ENCODE measurements at places on chromosomes 6 and 20.

DNA sequence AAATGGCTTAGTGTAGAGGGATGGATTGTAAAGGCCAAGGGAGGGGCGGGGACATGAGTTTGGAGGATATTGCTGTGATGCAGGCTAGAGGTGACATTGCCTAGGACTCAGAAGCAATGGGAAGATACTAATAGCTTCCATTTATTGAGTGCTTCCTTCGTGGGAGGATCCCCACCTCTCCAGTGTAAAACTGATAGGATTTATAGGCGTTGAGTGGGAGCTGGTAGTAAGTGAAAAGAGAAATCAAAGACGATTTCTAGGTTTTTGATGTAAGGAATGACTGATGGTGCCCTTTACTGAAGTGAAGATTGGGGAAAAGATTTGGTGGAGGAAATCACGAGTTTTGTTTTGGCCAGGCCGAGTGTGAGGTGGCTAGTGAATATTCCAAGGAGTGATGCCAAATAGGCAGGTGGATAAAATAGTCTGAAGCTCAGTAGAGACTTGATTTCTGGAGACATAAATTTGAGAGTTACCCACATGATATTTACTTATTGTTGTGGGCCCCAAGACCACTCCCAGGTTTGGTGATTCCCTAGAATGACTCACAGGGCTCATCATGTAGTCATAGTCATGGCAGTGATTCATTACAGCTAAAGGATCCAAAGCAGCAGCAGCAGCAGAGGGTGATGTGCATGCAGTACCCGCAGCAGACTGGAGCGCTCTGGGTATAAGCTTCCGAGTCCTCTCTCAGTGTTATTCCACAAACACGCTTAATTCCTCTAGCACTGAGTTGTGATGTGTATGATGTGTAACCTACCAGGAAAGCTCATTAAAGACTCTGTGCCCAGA lies 10.2 kb downstream of the RPRD1B start:
- H3K27ac ChIP-seq = no peak overlapping the region
- H3K36me3 ChIP-seq = no peaks in the 10 kb centered on the region
- no peak for DNase-seq
- H3K27me3 ChIP-seq = no peaks in the 10 kb centered on the region
- peaks cover 3% of the 10 kb centered on the region for H3K4me1 ChIP-seq

GRCh38 chr6:119891644-119892043 lies 542.1 kb upstream of the MAN1A1 start:
- H3K4me1 ChIP-seq = no peaks in the 10 kb centered on the region
- DNase-seq = no peak
- no peaks in the 10 kb centered on the region for H3K36me3 ChIP-seq
- H3K27ac ChIP-seq = no peak overlapping the region
- H3K27me3 ChIP-seq = no peaks in the 10 kb centered on the region

GRCh38 chr6:22146931-22147701 lies 149.7 kb downstream of the PRL start:
- peaks cover 8% of the 10 kb centered on the region for H3K4me1 ChIP-seq
- DNase-seq = no peak
- no peaks in the 10 kb centered on the region for H3K36me3 ChIP-seq
- H3K4me3 ChIP-seq = no peak overlapping the region
- no peak overlapping the region for H3K27ac ChIP-seq

GRCh38 chr6:131231103-131231502 lies 95.8 kb downstream of the AKAP7 start:
- H3K4me3 ChIP-seq = no peak overlapping the region
- no peaks in the 10 kb centered on the region for H3K36me3 ChIP-seq
- H3K27me3 ChIP-seq = no peaks in the 10 kb centered on the region
- no peaks in the 10 kb centered on the region for H3K4me1 ChIP-seq
- DNase-seq = no peak

GRCh38 chr6:125392682-125393081 lies 90.9 kb upstream of the HDDC2 start:
- no peak overlapping the region for H3K4me3 ChIP-seq
- no peaks in the 10 kb centered on the region for H3K36me3 ChIP-seq
- no peak for DNase-seq
- H3K27me3 ChIP-seq = no peaks in the 10 kb centered on the region

- H3K4me1 ChIP-seq = no peaks in the 10 kb centered on the region
- H3K36me3 ChIP-seq = no peaks in the 10 kb centered on the region
- H3K27me3 ChIP-seq = no peaks in the 10 kb centered on the region
- DNase-seq = no peak
These were observed 97.9 kb upstream of the MTHFD1L start for GRCh38 chr6:150767571-150768018.

- H3K27me3 ChIP-seq = no peaks in the 10 kb centered on the region
- H3K27ac ChIP-seq = no peak overlapping the region
- H3K4me3 ChIP-seq = no peak overlapping the region
- no peaks in the 10 kb centered on the region for H3K36me3 ChIP-seq
- H3K4me1 ChIP-seq = no peaks in the 10 kb centered on the region
These were observed 85.0 kb downstream of the DOK5 start for GRCh38 chr20:54560357-54560756.

DNA sequence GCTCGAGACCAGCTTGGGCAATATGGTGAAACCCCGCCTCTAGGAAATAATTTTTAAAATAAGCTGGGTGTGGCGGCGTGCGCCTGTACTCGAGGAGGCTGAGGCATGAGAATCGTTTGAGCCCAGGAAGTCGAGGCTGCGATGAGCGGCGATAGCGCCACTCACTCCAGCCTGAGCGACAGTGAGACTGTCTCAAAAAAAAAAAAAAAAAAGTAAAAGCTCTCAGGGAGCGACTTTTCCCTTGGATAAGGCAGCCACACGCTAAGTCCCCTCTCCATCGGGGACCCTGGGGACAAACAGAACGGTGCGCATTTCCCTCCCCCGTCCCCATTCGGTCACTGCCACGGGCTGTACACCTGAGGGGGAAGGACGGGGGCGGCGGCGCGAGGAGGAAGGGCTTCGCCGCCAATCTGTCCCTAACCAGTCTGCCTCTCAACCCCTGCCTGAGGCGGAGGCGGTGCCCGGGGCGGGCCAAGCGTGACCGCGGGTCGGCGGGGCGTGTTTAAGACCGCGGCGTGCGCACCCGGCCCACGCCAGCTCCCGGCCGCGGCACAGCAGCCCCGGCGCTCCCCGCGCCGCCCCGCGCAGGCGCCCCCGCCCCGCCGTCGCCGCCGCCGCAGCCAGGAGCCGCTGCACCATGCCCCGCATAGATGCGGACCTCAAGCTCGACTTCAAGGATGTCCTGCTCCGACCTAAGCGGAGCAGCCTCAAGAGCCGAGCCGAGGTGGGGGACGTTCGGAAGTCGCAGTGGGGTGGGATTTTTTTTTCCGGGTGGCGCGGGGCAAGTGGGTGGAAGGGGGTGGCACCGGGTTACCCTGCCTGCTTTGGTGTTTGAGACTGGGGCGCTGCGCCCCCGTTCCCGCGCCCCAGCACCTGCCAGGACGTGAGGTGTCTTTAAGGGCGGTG lies at the start of gene GMPR:
GMPR (plus strand) TSS at position 531 of the 906 bp plus-strand sequence; CDS start at position 638, 107 bp downstream.
- H3K4me3 ChIP-seq = peak within 1 kb of the TSS; percentile 55
- H3K4me1 ChIP-seq = no peaks in the 10 kb centered on the region
- no peak within 1 kb of the TSS for H3K27ac ChIP-seq
- H3K36me3 ChIP-seq = no peaks in the 10 kb centered on the region
- H3K27me3 ChIP-seq = peaks cover 20% of the 10 kb centered on the region
- no peak for DNase-seq

DNA sequence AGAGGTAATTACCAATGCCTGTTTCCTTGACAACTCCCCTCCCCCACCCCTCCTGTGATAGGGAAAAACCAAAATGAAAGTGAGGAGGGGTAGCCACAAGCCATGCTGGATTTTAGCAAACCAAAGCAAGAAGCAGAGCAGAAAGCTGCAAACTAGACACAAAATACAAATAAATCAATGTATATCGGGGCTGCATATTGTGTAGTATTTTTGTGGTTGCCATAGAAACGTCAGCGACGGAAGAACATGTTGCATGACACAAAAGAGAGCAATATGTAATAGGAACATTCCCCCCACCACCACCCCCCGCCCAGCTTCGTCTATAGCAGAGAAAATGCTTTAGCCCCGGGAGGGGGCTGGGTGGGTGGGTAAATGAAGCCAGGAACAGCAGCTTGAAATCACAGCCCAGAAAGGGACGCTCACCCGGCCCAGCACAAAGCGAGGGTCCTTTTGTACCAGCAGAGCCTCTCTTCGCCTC lies 548 bp downstream of the AGPAT4 start:
- no peaks in the 10 kb centered on the region for H3K27me3 ChIP-seq
- DNase-seq = no peak
- no peak overlapping the region for H3K27ac ChIP-seq

DNA sequence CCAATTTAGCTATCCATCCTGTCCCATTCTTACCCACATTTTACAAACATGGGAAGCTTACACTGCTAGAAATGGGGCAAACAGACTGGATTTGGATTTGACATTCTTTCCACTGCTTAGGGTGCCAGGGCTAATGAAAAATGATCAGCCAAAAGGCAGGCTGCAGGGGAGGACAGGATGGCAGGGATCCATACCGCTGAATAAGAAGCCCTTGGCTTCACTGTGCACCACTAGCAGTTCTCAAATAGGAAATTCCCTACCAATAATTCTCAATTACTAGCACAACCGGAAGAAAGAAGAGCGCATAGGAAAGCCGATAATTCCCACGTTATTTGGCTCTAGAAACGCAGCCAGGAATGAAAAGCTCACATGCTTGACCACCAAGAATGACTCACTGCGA lies 73.1 kb downstream of the NDUFAF5 start:
- H3K36me3 ChIP-seq = no peaks in the 10 kb centered on the region
- DNase-seq = no peak
- H3K4me3 ChIP-seq = no peak overlapping the region
- no peaks in the 10 kb centered on the region for H3K27me3 ChIP-seq
- H3K27ac ChIP-seq = no peak overlapping the region

DNA sequence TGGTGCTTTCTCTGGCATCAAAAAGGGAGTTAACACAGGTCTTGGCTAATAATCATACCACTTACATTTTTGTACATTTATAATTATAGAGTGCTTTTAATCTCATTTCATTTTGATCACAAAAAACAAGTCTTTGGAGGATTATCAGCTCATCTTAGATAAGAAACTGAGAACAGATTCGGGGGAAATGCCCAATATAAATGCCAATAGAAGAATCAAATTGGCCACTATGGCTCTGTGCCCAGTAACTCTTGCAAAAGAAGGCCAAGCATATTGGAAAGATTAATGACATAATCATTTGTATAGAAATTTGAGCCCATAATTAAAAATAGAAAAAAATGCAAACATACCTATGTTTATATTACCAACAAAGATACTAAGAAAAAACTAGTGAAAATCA lies 42.5 kb downstream of the IPCEF1 start:
- no peak for DNase-seq
- H3K4me3 ChIP-seq = no peak overlapping the region
- no peaks in the 10 kb centered on the region for H3K27me3 ChIP-seq

DNA sequence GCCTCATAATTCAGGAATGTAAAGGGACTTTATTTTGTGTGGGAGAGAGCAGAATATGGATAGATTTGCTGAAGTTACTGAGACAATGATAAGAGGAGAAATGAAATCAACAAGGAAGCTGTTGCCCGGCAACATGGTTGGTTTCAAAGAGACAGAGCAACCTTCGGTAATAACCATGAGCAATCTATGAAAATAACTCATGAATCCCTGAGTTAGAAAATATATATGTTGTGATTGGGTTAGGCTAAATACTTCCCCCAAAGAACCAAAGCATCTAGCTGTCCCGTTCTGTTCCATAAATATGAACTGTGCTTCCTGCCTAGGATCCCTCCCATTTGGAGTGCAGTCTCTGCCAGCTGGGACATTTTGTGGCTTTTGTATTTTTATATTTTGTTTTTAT lies 23.1 kb downstream of the SERPINB1 start:
- no peak for DNase-seq
- no peaks in the 10 kb centered on the region for H3K36me3 ChIP-seq
- H3K27ac ChIP-seq = no peak overlapping the region
- H3K27me3 ChIP-seq = no peaks in the 10 kb centered on the region

DNA sequence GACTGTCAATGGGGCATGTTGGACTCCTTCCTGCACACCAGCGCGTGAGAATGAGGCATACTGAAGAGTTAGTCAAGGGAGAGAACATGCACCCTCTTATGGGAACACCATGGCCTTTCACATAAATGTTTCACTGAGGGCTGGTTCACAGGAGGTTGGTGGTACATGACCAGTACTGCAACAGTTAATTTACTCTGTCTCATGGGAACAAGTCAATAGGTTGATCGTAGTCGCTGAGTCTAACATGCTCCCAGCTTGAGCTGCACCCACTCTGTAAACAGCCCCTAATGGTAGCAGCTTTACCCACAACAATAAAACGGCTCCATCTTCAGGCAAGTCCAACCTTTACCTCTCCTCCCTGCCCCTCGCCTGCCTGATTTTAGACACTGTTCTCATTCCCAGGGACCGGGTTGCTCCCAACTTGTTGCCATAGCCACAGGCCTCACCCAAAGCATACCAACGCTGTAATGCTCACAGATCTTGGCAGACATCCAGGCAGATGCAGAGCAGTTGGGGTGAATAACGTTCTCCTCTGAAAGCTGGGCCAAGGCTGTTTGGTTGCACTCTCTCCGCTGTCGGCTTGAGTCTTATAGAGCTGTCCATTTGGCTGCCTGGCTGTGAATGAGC lies 111.3 kb downstream of the LY86 start:
- no peak overlapping the region for H3K4me3 ChIP-seq
- peaks cover 7% of the 10 kb centered on the region for H3K4me1 ChIP-seq
- no peaks in the 10 kb centered on the region for H3K27me3 ChIP-seq
- no peak overlapping the region for H3K27ac ChIP-seq
- DNase-seq = no peak

DNA sequence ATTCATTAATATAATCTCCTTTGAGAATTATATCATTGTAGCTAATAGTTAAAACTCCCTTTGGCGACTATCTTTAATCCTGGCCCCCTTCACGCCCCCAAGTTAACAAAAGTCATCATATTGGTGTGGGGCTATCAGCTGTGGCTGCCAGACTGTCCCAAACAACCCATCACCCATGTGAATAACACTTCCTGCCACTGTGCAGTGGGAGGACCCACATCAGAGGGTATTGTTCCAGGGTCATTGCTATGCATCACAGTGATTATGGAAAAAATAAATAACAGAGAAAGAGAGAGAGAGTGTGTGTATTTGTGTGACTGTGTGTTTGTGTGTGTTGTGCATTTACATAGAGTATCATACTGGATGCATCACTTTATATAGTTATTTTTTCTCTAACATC lies 39.3 kb upstream of the TENT5A start:
- H3K27ac ChIP-seq = no peak overlapping the region
- H3K27me3 ChIP-seq = no peaks in the 10 kb centered on the region
- DNase-seq = no peak
- H3K4me1 ChIP-seq = peaks cover 2% of the 10 kb centered on the region
- H3K4me3 ChIP-seq = no peak overlapping the region
- H3K36me3 ChIP-seq = no peaks in the 10 kb centered on the region

Measured in iPS DF 6.9 (cell line).